ENCODE measurements at places on chromosomes 11 and 22.

DNA sequence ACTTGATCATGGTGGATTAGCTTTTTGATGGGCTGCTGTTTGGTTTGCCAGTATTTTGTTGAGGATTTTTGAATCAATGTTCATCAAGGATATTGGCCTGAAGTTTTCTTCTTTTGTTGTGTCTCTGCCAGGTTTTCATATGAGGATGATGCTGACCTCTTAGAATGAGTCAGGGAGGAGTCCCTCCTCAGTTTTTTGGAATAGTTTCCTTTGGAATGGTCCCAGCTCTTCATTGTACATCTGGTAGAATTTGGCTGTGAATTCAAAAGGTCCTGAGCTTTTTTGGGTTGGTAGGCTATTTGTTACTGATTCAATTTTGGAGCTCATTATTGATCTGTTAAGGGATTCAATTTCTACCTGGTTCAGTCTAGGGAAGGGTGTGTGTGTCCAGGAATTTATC is 78.1 kb downstream of the CTSC start:
- no peak for DNase-seq

GRCh38 chr11:2158966-2159365 is 2.0 kb downstream of the INS start:
- no peak for DNase-seq

GRCh38 chr11:31798554-31799434 is 12.3 kb downstream of the PAX6 start:
- DNase-seq, result no peak

GRCh38 chr11:3604167-3604566 is 37.6 kb downstream of the ART5 start:
- DNase-seq, result no peak

DNA sequence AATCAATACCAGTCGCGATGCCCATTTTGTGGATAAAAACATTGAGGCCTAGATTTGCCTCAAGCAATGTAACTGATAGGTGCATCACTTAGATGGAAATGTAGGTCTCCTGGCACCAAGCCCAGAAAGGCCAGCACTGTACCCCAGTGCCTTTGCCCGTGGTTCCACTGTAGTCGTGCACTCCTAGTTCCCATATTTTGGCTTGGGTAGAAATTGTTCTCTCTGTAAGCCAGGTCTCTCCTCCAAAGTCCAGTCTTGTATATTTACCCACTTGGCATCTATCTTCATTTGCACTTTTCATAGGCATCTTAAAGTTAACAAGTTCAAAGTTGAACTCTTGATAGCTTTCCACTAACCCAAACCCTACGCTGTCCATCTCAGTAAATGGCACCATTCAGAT is 41.6 kb upstream of the DMC1 start:
- no peak for DNase-seq

GRCh38 chr22:29073618-29074275 is 912 bp downstream of the KREMEN1 start:
- no peak for DNase-seq

DNA sequence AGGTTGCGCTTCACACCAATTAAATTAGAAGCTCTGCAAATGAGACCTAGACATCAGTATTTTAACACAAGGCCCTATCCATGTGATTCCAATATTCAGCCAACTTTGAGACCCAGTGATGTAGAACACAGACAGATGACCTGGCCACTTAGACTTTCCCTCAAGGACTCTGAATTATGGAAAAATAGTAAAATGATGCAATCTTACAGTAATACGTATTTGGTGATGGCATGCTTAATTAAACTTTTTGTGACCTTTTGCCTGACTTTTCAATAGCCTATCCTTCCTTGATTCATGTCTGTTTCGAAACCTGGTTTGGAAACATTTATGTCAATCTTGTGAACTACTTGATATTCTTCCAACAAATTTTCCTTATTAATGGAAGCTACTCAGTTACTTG is 521.2 kb downstream of the KCNA4 start:
- DNase-seq, result no peak

DNA sequence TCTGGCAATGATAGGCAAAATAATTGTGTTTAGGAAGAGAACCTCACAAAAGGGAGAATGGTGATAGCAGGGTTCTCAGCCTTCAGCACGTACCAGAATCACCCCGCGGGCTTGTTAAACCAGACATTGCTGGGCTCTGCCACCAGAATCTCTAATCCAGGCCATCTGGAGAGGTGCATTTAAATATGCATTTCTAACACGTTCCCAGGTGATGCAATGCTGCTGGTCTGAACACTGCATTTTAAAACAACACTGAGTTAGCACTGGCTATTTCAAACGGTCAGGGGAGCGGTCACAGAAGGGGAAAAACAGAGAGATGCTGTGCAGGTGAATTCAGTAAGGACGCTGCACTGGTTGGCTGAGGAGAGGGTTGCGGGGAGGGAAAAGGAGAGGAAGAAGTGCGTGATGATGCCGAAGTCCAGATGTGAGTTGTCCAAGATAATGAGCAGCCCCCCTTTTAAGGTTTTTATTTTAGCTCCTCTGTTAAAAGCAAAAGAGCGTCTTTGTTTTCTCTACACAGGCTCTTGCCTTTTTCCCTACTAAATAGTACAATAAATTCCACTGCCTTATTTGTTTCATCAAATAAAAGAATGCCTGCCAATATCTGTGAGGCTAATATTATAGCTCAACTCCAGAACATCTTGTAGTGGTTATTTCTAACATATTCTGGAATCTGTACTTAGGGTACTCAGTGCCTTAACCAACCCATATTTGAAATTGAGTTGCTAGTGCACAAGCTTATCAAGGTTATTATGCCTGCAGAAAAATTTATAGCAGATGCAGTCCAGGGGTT is 109.6 kb upstream of the POU2AF2 start:
- DNase-seq, result no peak

DNA sequence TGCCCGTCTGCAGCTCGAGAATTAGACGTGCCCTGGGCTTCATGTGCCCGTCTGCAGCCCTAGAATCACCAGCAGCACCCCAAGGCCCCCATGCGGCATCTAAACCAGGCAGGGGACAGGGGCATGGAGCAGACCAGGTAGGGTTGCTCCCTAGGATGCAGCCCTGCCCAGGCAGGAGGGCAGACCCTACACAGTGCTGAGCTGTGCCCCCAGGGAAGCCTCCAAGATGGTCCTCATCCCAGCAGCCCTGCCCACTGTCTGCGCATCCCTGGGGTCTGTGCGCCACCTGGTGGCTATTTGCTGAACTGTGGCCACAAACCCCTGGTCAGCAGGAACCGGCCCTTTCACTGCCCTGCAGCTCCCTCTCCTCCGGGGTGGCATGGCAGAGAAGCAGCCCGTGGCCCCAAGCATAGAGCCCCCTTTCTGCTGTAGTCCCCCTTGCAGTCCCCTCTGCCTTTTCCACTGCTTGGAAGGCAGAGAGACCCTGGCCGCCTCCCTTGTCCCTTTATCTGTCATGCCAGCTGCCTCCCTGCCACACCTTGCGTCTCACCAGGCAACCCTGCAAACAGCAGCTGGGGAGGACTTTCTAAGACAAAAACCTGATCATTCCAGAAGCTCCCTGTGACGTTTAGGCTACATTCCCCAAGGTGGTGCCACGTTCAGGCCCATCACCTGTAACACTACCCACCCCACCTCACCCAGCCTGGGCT is 86.6 kb downstream of the KCNQ1 start:
- DNase-seq, result peak; percentile 53

GRCh38 chr22:35462498-35463230 is 62.7 kb downstream of the MCM5 start:
- no peak for DNase-seq

GRCh38 chr11:118435290-118435892 is 901 bp upstream of the KMT2A start:
- DNase-seq, result peak; percentile 93

DNA sequence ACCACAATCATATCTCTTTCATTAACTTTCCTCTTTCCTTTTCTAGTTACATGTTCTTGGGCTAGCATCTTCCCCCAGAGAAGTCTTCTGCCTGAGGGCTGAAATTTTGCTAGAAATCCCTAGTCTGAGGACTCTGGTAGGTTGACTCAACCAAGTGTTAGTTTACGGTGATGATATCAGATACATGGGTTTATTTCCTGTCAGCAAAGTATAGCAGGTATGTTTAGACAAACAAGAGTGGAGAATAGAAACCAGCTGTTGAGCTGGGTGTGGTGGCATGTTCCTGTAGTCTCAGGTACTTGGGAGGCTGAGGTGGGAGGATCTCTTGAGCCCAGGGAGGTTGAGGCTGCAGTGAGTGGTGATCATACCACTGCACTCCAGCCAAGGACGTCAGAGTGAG is 11.2 kb downstream of the FOLR1 start:
- no peak for DNase-seq

DNA sequence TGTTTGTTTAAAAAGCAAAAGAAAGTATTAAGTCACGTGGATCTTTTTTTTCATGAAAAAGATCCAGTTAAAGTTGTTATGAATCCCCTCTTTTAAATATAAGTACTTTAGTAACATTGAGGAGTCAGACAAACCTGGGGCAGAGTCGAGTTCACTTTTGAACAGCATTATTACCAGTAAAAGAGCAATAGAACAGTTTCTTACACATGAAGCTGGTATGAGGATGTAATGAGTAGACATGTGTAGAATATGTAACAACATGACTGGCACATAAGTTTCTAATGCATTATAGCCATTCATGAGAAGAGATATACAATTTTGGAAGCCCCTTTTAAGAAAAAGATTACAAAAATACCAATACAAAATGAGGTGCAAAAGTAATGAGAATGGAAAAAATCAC is 7.6 kb upstream of the MUC15 start:
- no peak for DNase-seq

DNA sequence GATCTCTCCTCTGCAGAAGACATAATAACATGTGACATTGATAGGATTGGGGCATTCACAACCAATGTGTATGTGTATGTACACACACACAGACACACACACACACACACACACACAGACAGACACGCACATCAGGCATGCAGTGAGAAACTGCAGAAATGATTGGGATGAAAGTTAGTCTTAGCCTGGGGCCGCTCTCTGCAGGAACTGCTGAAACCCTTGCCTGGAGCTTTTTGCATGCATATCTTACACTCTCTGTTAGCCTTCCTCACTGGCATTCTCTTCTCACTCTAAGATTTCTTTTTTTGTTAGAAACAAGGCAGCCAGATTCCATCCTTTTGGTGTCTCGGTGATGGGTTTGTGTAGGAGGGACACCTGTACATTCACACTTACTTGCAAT is 337.9 kb downstream of the NELL1 start:
- DNase-seq, result no peak

GRCh38 chr11:33172996-33173395 is 11.7 kb upstream of the CSTF3 start:
- DNase-seq, result no peak

GRCh38 chr11:78138694-78139421 is 568 bp downstream of the ALG8 start:
- no peak for DNase-seq

GRCh38 chr22:37157516-37158285 is 8.0 kb upstream of the IL2RB start:
- no peak for DNase-seq

DNA sequence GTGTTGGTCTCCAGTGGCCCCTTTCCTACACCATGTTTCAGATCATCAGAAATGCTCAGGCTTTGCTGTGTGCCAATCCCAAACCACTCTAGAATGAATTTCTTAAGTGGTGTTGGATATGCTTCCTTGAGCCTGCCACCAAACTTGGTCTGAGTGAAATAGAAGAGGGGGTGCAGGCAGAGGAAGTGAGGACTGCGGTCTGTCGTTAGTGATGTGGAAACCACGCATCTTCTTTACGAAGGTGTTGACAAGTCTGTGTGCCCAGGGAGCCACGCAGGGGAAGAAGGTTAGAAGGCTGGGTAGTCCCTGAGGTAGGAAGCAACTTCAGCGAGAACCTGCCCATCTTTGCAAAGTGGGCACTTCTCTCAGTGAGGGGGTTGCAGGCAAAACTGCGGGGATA is 187.4 kb upstream of the NAV2 start:
- DNase-seq, result no peak

DNA sequence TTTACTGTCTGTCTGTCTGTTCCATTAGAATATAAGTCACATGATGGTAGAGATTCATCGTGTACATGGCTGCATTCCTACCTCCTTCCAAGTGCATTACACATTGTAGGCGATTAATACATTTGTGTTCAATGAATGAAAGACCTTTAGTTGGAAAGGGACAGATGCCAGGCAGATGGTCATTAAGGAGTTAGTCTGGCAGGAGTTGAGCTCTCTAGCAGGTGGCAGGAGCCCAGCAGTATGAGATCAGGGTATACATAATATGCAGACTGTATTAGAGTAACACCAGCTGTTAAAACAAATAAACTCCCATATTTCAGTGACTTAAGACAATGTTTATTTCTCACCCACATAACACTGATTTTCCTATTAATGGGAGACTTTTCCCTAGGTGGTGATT is 147.7 kb upstream of the LARGE1 start:
- DNase-seq, result no peak

- DNase-seq, result peak; percentile 72
These were observed 551 bp upstream of the DEUP1 start for GRCh38 chr11:93329936-93330445.

DNA sequence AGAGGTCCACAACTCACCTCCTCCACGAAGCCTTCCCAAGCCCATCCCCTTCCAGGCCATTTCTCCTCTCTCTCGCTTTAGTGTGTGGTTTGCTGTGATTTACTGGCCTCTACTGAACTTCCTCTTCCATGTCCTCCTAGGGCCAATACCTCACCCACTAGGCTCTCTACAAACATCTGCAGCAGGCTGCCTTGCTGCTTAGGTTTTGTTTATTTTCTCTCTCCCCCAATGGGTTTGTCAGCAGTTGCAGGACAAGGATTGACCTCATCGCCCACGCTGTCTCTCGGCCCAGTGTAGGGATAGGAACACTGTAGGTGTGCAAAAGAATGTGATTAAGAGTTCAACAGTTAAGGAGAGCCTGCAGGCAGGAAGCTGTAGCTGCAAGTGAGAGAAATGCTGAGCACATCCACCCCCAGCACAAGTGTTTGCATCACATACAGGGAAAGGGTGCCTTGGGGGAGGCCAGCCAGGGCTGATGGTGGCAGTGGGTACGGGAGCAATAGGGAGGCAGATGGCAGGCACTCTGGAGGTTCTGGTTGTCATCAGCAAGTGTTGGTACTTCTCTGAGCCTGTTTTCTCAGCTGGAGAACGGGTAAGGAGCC is 1.4 kb downstream of the PC start:
- DNase-seq, result no peak

GRCh38 chr22:22196018-22196533 is 48.5 kb upstream of the VPREB1 start:
- DNase-seq, result no peak
